ENCODE measurements at places on chromosomes 7 and 10. TPM values are rescaled to one million over a fixed set of nuclear protein-coding genes. Genes with fewer than 3 reads are reported as not detected.

- H3K27ac ChIP-seq: peak overlapping the region; percentile 72
- peaks cover 27% of the 10 kb centered on the region for H3K4me1 ChIP-seq
Observed at GRCh38 chr7:25391961-25392587, 163.8 kb upstream of the NPVF start.

GRCh38 chr7:55308186-55308929 lies 56.8 kb upstream of the LANCL2 start:
- DNase-seq: no peak
- no peaks in the 10 kb centered on the region for H3K27me3 ChIP-seq
- H3K4me3 ChIP-seq: no peak overlapping the region

DNA sequence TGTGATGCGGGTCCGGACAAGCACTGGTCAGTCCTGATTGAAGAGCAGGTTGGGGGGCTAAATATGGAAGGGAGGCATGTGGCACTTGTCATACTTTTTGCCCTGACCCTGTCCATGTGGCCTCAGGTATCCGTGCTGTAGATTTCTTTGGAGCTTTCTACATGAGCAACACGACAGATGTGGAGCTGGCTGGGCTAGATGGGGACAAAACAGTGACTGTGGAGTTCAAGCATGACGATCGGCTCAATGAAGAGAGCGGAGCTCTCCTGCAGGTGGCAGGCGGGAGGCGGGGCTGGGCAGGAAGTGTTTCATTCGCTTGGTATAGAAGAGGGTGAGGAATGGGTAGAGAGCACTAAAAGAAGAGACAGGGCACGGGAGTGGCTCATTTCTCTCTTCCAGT lies 13.0 kb upstream of the CHCHD1 start:
- no peaks in the 10 kb centered on the region for H3K27me3 ChIP-seq
- no peak overlapping the region for H3K27ac ChIP-seq
- H3K4me3 ChIP-seq: no peak overlapping the region
- no peak for DNase-seq
- peaks cover 71% of the 10 kb centered on the region for H3K36me3 ChIP-seq

GRCh38 chr10:112382515-112383235 lies 8.8 kb downstream of the ACSL5 start:
- H3K36me3 ChIP-seq: no peaks in the 10 kb centered on the region
- DNase-seq: no peak
- peaks cover 14% of the 10 kb centered on the region for H3K4me1 ChIP-seq
- H3K27ac ChIP-seq: peak overlapping the region; percentile 27

ANKRD2 gene
- not detected for total RNA-seq
